ENCODE measurements at places on chromosomes 2 and 18. TPM values are rescaled to one million over a fixed set of nuclear protein-coding genes. Genes with fewer than 3 reads are reported as not detected.

- H3K27ac ChIP-seq, result no peak overlapping the region
- DNase-seq, result no peak
- no peaks in the 10 kb centered on the region for H3K27me3 ChIP-seq
Measured at GRCh38 chr2:47196499-47196898, 41.4 kb upstream of the STPG4 start.

GRCh38 chr18:13547347-13547746 is 179.0 kb downstream of the FAM210A start:
- H3K4me1 ChIP-seq, result peaks cover 6% of the 10 kb centered on the region
- no peak overlapping the region for H3K4me3 ChIP-seq
- no peaks in the 10 kb centered on the region for H3K27me3 ChIP-seq
- H3K27ac ChIP-seq, result no peak overlapping the region
- DNase-seq, result no peak

DNA sequence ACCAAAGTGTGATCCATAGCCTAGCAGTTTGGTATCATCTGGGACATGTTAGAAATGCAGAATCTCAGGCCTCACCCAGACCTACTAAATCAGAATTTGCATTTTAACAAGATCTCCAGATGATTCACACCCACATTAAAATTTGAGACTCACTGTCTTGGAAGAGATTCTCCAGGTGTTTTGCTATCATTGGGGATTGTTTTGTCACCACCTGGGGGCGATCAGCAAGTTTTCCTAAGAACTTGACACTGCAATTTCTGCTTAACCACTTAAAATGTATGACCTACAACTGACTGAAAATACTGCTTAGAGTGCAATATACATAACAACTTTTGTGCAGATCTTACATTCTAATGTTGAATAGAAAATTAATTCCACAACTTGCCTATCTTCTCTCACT is 18.9 kb upstream of the ITGA4 start:
- H3K4me3 ChIP-seq, result no peak overlapping the region
- DNase-seq, result no peak
- H3K4me1 ChIP-seq, result no peaks in the 10 kb centered on the region
- H3K27me3 ChIP-seq, result no peaks in the 10 kb centered on the region

GRCh38 chr2:192669505-192670091 is 474.9 kb upstream of the TMEFF2 start:
- no peaks in the 10 kb centered on the region for H3K36me3 ChIP-seq
- no peak overlapping the region for H3K4me3 ChIP-seq
- no peak for DNase-seq
- H3K27me3 ChIP-seq, result no peaks in the 10 kb centered on the region
- no peaks in the 10 kb centered on the region for H3K4me1 ChIP-seq

DNA sequence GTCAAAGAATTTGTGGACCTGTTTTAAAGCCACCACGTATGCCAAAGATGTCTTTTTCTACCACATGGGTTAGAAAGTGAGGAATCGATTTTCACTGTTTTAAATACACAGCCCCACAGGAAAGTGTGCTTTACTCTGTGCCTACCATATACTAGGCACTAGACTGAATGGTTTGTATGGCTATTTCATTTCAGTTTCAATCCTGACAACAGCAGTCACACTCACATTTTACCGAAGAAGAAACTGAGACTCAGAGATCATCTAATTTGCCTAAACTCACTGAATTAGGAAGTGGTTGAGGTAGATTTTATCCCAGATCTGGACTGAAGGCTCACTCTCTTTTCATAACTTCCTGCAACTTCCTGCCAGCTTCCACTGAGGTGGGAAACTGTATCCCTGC is 176.4 kb downstream of the ALK start:
- no peak overlapping the region for H3K27ac ChIP-seq
- H3K27me3 ChIP-seq, result no peaks in the 10 kb centered on the region
- no peaks in the 10 kb centered on the region for H3K4me1 ChIP-seq
- H3K36me3 ChIP-seq, result no peaks in the 10 kb centered on the region

GRCh38 chr18:31616586-31616985 is 24.9 kb downstream of the TTR start:
- no peak overlapping the region for H3K4me3 ChIP-seq
- no peaks in the 10 kb centered on the region for H3K36me3 ChIP-seq
- no peaks in the 10 kb centered on the region for H3K27me3 ChIP-seq
- H3K4me1 ChIP-seq, result no peaks in the 10 kb centered on the region

DNA sequence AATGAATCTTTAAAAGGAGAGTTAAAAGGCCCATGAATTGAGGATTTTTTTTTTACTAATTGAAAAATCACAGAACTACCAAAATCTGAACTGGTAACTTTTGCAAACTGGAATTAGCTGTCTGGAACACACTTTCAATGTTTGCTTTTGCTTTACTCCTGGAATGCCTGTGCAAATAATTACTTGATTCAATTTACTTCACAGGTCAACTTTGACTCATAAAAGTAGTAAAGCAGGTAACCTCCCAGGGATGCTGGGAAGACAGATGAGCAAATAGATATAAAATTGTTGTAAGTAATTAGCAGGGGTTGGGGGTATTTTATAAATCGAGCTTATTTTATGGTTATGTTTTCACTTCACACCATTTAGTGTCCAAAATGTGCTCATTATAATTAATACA is 398.3 kb upstream of the HNRNPA3 start:
- no peak for DNase-seq
- H3K27me3 ChIP-seq, result no peaks in the 10 kb centered on the region
- no peak overlapping the region for H3K4me3 ChIP-seq

- no peak overlapping the region for H3K4me3 ChIP-seq
- no peaks in the 10 kb centered on the region for H3K36me3 ChIP-seq
- H3K4me1 ChIP-seq, result no peaks in the 10 kb centered on the region
Measured at GRCh38 chr18:6509417-6509816, 94.7 kb upstream of the L3MBTL4 start.

GRCh38 chr2:137638932-137639331 is 325.3 kb upstream of the HNMT start:
- no peaks in the 10 kb centered on the region for H3K4me1 ChIP-seq
- no peak overlapping the region for H3K27ac ChIP-seq
- no peaks in the 10 kb centered on the region for H3K27me3 ChIP-seq
- DNase-seq, result no peak
- no peaks in the 10 kb centered on the region for H3K36me3 ChIP-seq

- H3K27me3 ChIP-seq, result no peaks in the 10 kb centered on the region
- no peaks in the 10 kb centered on the region for H3K36me3 ChIP-seq
- H3K4me1 ChIP-seq, result no peaks in the 10 kb centered on the region
- DNase-seq, result no peak
- H3K27ac ChIP-seq, result no peak overlapping the region
Measured at GRCh38 chr2:56130463-56131070, 53.2 kb upstream of the CCDC85A start.

- no peaks in the 10 kb centered on the region for H3K4me1 ChIP-seq
- no peaks in the 10 kb centered on the region for H3K36me3 ChIP-seq
- no peak for DNase-seq
- no peaks in the 10 kb centered on the region for H3K27me3 ChIP-seq
- no peak overlapping the region for H3K4me3 ChIP-seq
Measured at GRCh38 chr2:31558401-31559295, 22.1 kb downstream of the SRD5A2 start.

- no peak for DNase-seq
- no peak overlapping the region for H3K4me3 ChIP-seq
- peaks cover 3% of the 10 kb centered on the region for H3K36me3 ChIP-seq
- H3K27ac ChIP-seq, result peak overlapping the region; percentile 58
- no peaks in the 10 kb centered on the region for H3K27me3 ChIP-seq
Measured at GRCh38 chr2:217691516-217691915, 311.3 kb downstream of the TNS1 start.

GRCh38 chr2:11819235-11819729 is 72.8 kb downstream of the LPIN1 start:
- no peaks in the 10 kb centered on the region for H3K27me3 ChIP-seq
- no peaks in the 10 kb centered on the region for H3K4me1 ChIP-seq
- H3K4me3 ChIP-seq, result no peak overlapping the region
- DNase-seq, result no peak

- H3K27ac ChIP-seq, result no peak overlapping the region
- H3K4me3 ChIP-seq, result no peak overlapping the region
- H3K36me3 ChIP-seq, result no peaks in the 10 kb centered on the region
- DNase-seq, result no peak
Measured at GRCh38 chr2:149627111-149627801, 39.7 kb upstream of the MMADHC start.

DNA sequence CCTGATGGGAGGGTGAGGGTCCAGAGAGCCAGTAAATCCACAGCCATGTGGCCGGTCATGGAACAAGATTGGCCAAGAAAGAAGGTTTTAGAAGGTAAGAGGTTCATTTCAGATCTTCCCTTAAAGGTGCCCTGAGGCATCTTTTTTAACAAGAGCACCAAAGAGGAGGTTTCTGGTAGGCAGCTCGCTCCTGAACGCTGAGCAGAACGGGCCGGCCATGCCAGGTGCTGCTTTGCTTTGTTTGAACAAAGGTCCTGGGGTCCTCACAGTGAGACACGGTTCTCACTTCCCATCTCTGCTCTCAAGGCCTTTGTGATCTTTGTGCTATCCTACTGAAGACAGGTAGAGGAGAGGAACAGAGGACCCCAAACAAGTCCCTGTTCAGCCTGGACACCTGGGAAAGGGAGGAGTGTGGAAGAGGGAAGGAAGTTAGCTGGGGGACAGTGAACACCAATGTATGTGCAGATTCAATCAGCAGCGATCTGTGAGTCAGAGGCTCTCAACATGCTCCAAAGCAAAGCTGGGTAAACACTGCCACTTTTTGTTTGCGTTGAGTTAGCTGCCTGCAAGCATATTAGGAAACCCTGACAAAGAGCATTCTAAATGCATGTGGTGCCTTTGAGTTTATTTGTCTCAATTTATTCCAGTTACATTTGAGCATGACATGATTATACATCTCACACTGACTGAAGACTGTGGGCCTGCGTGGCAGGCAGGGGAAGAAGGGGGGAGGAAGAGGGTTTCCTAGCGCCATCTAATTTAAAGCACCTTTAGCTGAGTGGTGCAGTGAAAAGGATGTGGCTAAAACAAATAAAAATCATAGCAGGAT is 102.4 kb downstream of the ASB1 start:
- no peak for DNase-seq
- no peak overlapping the region for H3K4me3 ChIP-seq
- H3K27ac ChIP-seq, result no peak overlapping the region
- H3K27me3 ChIP-seq, result no peaks in the 10 kb centered on the region

DNA sequence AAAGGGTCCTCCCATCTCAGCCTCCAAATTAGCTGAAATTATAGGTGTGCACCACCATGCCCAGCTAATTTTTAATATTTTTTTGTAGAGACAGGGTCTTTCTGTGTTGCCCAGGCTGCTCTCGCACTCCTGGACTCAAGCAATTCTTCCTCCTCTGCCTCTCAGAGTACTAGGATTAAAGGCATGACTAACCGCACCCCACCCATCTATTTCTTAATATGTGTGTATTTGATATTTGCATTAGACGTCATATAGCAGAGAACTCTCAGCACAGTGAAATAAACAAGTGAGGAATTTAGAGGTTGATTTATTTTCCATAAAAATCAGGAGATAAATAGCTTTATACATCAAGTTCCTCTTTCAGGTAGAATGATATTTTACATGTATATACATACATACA is 213.5 kb downstream of the FSIP2 start:
- H3K4me3 ChIP-seq, result no peak overlapping the region
- H3K4me1 ChIP-seq, result no peaks in the 10 kb centered on the region
- no peaks in the 10 kb centered on the region for H3K27me3 ChIP-seq
- no peak overlapping the region for H3K27ac ChIP-seq
- DNase-seq, result no peak
- H3K36me3 ChIP-seq, result no peaks in the 10 kb centered on the region

Gene BOD1L2
- not detected for total RNA-seq

Gene ZNF396
- 0.21 TPM for total RNA-seq

Gene ZNF407
- total RNA-seq, result 8.7 TPM

Gene PAIP2B
- total RNA-seq, result 0.32 TPM

Gene UCN
- total RNA-seq, result not detected

Gene PLCD4
- total RNA-seq, result 1.9 TPM

Gene MGAT4A
- total RNA-seq, result 8.0 TPM

Gene GLI2
- 23.1 TPM for total RNA-seq

Gene REG1B
- not detected for total RNA-seq

Gene G6PC2
- not detected for total RNA-seq

Gene ZNF532
- total RNA-seq, result 161 TPM

Gene FAM124B
- total RNA-seq, result 13.3 TPM

Measured in ascending aorta (tissue), 2 donors.